OCI-M1 (cell line): ENCODE measurements at places on chromosomes 2 and 18.
A peak's percentile ranks its signal among the peaks of the same experiment; 100 is the strongest.

DNA sequence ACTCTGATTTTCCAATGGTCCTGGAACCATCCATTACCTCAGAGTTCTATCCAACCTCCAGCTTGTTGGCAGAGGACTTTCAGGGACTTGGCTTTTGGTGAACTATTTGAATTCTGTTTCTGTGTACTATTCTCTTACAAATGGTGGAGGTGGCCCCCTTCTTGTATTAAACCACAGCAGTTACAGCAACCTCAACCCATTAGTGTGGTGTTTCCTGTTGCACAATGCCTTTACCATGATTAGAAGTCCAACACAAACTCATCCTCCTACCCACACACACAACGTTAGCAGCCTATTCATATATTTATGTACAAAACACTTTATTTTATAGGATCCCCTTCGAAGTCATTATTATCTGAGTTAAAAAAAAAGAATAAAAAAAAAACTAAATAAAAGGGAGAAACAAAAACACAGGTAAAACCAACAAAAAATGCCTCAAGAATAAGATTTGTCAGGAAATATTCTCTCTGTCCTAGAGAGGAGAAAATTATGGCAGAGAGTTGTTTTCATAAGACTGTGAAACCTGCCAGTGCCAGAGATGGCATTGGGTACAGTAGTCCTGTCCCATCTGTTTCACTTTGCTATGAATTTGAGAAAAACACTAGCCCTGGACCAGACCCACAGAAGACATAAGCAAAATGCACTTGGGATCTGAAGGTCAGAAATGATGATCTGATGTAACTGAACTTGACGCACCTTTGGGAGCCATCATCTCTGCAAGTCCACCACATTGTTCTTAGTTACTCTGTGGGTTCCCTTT, 1896.0 kb upstream of the PIK3C3 start:
- DNase-seq = peak; percentile 40

DNA sequence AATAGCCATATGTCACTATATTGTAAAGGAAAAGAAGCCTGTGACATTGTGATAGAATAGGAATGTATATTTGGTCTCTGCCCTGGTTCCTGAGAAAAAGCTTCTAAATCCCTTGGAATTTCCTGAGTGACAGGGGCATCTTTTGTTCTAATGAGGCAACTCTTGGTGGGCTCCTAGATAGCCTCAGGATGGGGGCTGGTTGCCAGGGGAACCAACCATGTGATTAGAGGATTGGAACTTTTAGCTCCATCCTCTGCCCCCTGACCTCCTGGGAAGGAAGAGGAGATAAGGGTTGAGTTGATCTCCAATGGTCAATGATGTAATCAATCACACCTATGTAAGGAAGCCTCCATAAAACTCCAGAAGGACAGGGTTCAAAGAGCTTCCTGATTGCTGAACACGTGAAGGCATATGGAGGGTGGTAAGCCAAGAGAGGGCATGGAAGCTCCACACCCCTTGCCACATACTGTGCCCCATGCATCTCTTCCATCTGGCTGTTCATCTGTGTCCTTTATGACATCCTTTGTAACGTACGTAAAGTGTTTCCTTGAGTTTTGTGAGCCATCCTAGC, 2.9 kb upstream of the ME2 start:
- no peak for DNase-seq

- peak; percentile 98 for DNase-seq
Observed at GRCh38 chr2:43178602-43179542, 47.5 kb downstream of the ZFP36L2 start.

DNA sequence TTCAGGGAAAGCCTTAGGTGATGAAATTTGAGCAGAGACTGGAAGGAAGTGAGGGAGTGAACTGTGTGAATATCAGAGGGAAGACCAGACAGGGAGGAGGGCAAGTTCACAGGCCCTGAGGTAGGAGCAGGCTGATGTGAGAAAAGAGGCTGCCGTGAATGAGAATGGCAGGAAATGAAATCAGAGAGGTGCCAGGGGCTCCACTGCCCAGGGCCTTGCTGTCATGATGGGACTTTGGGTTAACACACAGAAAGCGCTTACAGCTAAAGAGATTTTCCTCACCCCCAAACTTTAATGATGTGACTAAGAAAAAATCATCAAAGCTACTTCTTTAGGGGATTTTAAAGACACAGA, 53.8 kb downstream of the MARCHF4 start:
- DNase-seq = no peak

DNA sequence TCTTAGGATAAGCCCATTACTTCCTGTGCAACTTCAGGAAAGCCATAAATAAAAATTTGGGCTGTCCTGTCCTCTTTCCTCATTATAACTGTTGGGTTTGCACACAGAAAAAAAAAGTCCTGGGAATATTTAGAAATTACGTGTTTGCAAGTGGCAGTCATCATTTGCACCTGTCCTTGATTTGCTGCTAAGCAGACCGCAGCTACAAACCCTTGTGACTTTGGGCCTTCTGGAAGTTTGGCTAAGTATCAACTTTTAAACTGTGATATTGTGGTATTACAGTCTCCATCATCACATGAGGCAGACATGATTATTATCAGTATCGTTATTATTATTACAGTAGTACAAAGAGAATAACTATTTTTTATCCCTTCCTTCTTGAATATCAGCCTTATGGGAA, 260.7 kb upstream of the SESTD1 start:
- peak; percentile 21 for DNase-seq

- no peak for DNase-seq
Observed at GRCh38 chr2:101466426-101466825, 8.5 kb downstream of the RFX8 start.

- peak; percentile 13 for DNase-seq
Observed at GRCh38 chr2:9178110-9178903, 28.3 kb upstream of the ASAP2 start.

GRCh38 chr2:16948053-16948452, 282.4 kb upstream of the CYRIA start:
- peak; percentile 3 for DNase-seq

GRCh38 chr2:121944072-121944831, 188.8 kb downstream of the TSN start:
- no peak for DNase-seq

DNA sequence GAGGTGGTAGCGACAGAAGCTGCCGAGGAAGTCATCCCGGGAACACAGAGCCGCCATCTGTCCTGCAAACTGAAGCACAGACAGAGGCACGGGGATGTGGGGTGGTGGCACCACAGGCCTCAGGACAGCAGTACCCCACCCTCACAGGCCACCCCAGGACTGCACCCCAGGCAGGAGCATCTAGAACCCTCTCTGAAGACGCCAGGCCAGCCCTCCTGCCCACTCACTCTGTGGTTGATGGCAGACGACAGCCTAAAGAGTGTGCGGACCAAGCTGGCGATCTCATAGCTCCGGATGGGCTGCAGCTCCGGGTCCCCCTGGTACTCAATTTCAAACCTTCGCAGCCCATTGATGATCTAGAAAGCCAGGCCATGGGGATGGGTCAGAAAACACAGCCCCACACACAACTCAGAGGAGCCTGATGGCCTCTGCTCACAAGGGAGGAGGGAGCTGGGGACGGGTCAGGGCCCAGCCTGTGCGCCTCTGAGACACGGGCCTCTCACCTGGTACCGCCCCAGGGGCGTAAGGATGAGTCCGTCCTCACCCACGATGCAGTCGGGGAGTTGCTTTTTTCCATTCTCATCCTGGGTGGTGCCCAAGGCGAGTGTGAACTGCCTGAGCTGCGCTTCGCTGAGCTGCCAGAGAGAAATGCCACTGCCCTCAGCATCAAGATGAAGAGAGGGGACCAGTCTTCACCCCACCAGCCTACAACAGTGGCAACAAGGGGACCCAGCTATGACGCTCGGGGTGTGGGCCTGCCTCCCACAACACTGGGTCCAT, 8.1 kb upstream of the CCDC74B start:
- DNase-seq = no peak

GRCh38 chr2:120851116-120851773, 115.6 kb downstream of the GLI2 start:
- DNase-seq = no peak

DNA sequence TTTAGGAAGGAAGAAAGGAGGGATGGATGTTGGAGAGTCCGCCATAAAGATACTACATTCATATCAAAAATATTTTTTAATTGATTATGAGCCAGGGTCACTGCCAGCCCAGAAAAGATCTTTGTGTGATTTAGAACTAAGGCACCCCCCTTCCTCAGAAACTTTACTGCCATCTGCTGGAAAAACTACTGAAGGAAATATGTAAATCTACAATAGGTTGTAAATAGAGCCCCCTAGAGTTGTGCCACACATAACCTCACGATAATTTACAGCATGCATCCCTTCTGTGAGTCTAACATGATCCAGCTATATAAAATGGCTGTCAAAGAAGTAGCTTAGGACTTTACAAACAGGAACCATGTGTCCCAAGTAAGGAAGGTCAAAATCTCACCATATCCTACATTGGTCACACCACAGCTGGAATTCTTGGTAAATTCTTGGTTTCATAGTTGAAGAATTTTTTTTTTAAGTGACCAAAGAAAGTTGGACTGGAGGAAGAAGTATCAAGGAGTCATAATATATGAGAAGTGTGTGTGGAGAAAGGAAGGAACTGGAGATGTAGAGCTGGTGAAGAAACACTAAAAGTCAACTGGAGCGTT, 152.5 kb downstream of the CYP26B1 start:
- peak; percentile 12 for DNase-seq

DNA sequence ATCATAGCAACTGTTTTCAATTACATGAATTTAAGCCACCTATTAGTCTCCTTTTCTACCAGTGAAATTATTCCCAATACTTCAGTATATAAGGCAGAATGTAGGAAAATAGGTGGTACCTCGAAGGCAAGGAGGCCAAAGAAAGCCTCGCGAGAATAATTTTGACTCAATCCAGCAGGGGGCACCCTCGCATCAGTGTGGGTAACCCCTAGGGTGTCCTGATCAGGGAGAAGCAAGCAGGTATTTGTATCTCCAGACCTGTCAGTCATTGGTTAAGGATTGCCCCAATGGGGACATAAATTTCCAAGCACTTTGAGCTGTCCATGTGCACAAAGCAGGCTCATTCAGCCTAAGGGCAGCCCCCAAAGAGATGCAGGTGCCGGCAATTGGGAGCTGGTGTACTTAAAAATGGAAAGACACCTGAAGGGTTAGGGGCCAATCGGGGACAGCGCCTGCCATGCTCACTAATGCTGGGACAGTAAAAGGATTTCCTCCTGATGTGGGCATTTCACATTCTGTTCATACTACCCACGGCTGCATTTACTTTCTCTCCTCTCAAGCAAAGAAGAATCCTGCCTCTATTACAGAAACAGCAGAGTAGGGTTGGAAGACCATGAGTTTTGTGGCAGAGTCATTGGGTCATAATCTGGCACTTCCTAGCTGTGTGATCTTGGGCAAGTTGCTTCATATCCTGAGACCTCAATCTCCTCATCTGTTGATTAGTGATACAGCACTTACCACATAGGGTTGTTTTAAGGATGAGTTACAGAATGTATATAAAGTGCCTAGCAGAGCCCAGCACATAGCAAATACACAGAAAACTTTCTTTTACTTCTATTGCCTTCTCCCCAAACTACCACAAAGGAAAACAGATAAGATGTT, 136.1 kb downstream of the ICOS start:
- DNase-seq = peak; percentile 55

DNA sequence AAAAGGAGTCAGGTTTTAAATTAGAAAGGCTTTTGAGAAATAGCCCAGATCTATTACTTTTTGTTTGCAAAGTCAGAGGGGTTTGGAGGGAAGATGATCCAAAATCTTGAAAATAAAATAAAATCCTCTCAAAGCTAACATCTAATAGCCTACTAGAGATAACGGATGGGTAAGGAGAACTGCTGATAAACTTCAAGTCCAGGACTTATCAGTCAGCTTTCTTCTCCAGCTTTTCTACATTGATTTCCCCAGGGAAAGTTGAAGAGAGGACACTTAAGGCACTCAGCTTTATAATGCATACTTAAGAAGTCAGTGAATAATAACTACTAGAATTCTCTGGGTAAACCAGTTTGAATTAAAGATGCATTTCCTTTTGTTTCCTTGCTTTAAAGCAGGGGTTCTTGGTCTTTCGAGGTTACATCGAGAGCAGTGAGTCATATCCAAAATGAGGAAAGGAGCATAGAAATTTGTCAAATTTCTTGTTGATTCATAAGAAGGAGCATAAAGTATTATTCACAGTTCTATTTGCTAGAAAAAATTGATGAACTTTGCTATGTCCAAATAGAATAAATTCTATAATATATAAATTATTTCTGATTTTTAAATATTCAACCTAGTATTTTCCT, 43.2 kb upstream of the ITPRID2 start:
- no peak for DNase-seq

DNA sequence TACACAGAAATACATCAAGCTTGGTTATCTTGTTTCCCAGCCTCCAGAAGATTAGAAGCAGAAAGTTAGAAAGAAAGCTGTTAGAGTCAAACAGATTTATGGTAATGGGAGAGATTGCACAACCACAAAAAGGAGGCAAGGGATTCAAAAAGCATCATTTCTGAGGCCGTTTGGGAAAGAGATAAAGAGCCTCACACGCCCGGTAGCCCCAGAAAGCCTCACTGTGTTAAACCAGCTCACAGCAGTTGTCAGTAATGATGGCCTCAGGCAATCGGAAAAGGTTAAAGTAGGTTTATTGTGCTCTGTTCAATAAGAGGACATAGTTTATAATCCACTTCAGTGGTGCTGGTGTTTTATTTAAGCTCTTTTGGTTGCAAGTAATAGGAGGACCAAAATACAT, 111.3 kb downstream of the DCC start:
- peak; percentile 6 for DNase-seq

GRCh38 chr18:46720521-46720920, 36.3 kb downstream of the ST8SIA5 start:
- no peak for DNase-seq
